ENCODE measurements at places on chromosomes 5 and 9.

- DNase-seq, result no peak
These were observed 1059.1 kb upstream of the DMAC1 start for GRCh38 chr9:8858596-8859161.

DNA sequence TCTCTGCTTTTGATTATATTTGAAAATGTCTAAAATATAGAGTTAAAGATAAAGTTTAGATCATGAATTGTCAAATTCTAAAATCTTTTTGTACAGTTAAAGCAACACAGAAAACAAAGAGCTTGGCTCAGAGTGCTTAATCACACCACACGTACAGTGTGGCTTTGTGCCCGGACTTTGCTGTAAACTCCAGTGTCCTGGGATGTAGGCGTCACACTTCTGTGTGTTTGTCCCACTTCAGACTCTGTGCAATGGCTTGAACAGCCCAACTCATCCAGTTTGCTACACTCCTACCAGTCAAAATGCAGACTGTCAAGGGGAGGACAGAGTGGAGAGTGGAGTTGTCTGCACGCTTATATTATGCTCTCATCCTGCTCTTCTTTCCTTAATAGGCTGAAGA is 45.3 kb downstream of the SMARCA2 start:
- no peak for DNase-seq

DNA sequence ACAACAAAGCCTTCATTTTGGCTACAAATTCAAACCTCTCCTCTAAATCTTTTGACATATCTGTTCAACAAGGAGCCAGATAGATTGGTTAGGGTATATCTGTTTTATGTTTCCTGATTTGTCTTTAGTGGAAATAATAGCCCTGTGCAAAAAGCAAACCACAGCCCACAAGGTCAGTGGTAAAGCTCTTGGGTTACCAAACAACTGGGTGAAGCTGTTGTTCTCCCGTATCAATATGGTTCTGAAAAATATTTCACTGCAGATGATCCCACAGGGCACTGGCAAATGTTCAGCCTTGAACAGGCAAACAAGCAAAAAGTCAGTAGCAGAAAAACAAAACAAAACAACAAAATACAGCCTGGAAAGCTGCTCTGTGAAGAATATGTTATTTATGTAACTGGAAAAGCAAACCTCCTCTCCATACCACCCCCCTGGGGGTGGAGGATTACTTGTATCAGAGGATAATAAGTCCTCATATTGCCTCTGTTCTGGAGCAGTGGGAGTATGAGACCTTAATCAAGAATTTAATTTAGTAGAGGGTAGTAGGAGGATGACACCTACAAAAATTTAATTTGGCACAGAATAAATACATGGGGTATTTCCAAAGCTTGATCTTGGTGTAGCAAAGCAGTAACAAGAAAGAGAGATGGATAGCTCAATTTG is 20.8 kb upstream of the PTBP3 start:
- no peak for DNase-seq

DNA sequence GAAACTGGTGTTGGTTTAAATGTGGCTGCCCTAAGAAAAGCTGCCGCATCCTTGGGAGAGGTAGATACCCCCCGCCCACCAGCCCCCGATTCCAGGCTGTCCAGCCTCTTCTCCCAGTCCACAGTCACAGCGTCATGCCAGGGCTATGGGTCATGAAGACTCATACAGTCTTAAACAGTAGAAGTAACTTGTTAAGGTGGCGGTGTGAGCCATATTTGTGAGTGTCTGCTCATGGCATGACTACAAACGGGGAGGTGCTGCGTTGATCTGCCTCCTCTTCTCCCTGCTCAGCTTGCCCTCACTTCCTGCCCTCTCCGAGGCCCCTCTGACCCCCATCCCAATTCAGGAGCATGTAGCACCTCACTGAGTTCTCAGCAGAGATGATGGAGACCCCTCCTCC is 20.8 kb downstream of the FGD3 start:
- DNase-seq, result no peak

DNA sequence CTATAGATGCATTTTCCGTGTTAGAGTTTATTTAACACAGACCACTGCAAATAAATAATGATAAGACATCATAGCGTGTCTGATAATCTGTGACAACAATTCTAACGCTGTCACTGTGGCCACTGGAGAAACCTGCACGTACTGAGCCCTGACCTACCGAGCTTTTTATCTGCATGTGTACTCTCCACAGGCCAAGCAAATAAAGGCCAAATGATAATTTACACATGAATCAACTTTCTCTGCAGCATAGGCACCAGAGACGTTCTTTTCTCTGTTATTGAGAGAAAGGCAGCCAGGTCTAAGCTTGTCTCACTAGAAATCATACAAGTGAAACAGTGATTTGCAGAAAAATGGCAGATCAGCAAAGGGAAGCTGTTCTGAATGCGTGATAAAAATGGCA is 75.8 kb downstream of the POU5F2 start:
- DNase-seq, result no peak

DNA sequence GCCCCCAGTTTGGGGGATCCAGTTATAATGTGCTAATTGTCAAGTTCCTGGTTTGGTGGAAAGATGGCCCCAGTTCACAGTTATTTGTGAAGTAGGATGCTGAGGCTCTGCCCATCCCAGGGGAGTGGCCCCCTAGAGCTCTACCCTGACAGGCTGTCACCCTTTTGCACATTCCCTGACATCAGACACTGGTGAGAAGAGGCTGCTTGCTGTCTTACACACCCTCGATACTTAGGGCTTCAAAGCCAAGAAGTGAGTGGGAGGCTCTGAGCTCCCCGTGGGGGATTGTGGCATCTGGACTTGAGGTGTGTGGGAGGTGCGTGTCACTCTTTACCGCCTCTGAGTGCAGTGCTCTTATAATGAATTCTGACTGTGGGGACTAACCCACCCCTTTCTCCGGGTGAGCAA is 168.5 kb downstream of the DOCK2 start:
- DNase-seq, result peak; percentile 17

GRCh38 chr5:67610186-67610912 is 413.8 kb upstream of the CD180 start:
- no peak for DNase-seq

- no peak for DNase-seq
These were observed 1.3 kb upstream of the OR13J1 start for GRCh38 chr9:35871545-35871944.

GRCh38 chr5:146580237-146580636 is 64.2 kb upstream of the GPR151 start:
- DNase-seq, result no peak

DNA sequence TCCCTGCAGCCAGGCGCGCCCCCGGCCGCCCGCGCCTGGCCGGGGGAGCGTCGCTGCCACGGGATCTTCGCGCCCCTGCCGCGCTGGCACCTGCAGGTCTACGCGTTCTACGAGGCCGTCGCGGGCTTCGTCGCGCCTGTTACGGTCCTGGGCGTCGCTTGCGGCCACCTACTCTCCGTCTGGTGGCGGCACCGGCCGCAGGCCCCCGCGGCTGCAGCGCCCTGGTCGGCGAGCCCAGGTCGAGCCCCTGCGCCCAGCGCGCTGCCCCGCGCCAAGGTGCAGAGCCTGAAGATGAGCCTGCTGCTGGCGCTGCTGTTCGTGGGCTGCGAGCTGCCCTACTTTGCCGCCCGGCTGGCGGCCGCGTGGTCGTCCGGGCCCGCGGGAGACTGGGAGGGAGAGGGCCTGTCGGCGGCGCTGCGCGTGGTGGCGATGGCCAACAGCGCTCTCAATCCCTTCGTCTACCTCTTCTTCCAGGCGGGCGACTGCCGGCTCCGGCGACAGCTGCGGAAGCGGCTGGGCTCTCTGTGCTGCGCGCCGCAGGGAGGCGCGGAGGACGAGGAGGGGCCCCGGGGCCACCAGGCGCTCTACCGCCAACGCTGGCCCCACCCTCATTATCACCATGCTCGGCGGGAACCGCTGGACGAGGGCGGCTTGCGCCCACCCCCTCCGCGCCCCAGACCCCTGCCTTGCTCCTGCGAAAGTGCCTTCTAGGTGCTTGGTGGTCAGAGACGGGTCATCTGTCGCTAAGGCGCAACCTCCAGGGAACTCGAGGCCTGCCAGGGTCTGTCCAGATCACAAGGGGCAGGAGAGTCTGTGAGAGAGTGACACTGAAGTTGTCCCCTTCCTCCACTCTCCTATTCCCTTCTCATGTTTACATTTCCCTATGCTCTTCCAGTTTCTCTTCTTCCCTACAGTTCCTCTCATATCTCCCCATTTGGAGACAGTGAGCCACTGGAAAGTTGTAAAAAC is 1.3 kb downstream of the GPR150 start:
- DNase-seq, result no peak

- no peak for DNase-seq
These were observed 60.1 kb downstream of the SCAMP1 start for GRCh38 chr5:78420548-78420947.

GRCh38 chr5:151123897-151124751 is 33.5 kb downstream of the ANXA6 start:
- peak; percentile 76 for DNase-seq

DNA sequence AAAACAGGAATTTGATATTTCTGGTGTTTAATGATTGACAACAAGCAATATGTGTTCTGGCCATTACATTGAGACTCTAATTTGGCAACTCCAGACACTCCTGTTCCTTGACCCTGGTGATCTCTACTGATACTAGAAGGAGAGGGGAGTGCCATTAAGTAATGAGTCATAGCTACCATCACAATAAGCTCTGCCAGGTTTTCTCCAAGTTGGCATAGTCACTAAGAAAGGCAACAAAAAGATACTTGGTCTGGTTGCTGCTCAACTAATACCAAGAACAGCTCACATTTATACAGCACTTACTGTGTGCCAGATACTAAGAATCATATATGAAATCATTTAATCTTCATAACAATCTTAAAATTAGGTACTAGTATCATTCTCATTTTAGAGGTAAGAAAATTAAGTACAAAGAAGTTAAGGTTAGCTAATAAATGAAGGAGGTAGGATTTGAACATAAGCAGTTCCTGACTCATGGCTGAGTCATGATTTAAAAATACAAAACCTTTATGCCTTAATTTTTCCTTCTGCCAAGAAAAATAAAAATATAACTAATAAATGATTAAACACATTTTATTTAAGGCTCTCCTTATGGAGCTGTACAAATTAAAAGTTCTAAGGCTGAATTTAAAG is 19.9 kb upstream of the PRXL2C start:
- DNase-seq, result no peak

DNA sequence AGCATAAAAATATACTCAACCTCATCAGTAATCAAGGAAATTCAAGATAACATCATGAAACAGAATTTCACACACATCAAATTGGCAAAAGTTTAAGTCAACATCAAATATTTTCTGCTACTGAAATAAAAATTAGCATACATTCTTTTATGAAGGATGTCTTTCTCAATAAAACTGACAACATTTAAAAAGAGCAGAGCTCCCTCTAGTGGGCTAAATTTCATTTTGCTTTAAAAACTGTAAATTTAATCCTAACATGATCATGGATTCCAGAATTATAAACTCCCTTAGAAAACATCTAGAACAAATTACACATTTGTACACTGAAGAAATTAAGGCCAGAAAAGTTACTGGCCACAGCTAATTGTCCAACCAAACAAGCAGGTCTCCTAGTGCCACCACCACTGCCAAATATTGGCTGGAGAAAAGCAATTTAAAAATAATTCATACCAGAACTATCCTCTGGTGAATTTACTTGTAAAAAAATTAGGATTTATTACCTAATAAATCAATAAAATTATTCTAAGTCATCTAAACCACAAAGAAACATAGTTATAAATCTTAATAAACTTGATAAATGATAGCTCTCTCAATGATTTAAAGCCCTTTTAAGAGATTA is 31.2 kb downstream of the DEPDC1B start:
- no peak for DNase-seq

- DNase-seq, result no peak
These were observed 172.2 kb downstream of the HSD17B3 start for GRCh38 chr9:96129747-96130146.

DNA sequence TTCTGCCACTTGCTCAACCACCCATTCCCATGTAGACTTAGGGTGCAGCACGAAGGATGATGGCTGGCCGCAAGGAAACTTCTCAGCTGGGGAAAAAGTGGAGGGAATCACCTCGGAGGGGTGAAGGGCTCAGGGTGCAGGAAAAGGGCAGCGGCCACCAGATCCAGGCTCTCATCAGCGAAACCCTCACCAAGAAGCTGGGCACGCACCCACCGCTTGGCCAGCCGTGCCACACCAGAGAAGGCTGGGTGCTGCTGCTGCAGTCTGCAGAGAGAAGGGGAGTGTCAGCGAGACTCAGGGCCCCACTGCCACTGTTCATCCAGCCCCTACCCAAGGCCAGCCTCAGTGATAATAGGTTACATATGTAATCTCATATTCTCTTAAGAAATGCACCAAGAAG is 8.6 kb downstream of the NOL6 start:
- no peak for DNase-seq

DNA sequence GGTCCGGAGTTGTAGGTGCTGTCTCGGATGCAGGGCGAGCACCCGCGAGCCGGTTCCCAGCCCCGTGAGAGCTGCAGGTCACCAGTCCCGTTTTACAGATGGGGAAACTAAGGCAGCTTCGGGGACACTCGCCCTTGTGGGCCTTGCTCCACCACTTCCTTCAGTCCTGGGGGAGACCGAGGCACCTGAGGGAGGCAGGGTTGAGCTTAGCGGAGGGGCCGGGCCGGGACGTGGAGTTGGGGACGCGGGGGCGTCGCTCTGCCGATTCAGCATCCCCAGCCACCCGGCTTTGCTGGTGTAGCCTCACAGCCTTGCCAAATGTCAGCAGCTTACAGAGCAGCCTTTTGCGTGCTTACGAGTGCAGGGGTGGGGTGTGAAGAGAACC is 530 bp downstream of the BBLN start:
- peak; percentile 25 for DNase-seq

- DNase-seq, result no peak
These were observed 54.7 kb downstream of the MACROH2A1 start for GRCh38 chr5:135344349-135344748.

DNA sequence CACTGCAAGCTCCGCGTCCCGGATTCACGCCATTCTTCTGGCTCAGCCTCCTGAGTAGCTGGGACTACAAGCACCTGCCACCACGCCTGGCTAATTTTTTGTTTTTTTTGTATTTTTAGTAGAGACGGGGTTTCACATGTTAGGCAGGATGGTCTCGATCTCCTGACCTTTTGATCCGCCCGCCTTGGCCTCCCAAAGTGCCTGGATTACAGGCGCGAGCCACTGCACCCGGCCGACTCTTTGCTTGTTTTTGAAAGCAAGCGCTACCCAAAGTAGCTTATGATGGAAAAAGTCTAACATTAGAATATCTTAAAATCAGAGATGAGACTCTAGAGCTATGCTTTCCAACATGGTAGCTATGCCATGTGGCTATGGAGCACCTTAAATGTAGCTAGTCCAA is 585.5 kb upstream of the ITGA1 start:
- DNase-seq, result no peak

GRCh38 chr9:31554941-31555340 is 829.5 kb upstream of the ACO1 start:
- DNase-seq, result no peak

DNA sequence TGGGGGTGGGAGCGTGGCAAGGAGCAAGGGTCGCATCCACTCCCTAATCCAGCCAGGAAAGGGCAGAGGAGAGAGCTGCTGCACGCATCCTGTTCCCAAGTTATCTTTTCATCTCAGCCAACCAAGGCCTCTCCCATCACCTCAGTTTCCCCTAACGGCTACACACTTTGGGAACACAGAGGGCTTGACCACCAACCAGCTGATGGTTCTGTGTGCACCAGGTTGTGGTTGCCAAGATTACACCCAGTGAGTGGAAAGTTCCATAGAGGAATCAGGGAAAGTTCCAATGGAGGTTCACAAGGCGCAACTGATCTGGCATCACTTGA is 53.9 kb downstream of the ADAM19 start:
- DNase-seq, result no peak

All from stimulated activated CD8-positive, alpha-beta memory T cell treated with anti-CD3 and anti-CD28 coated beads, Interleukin-4, amount 100 ng/mL, for 4 hours (primary cell).